Stimulated activated CD4-positive, alpha-beta T cell treated with anti-CD3 and anti-CD28 coated beads, Interleukin-2, amount 100 ng/mL, for 4 hours (primary cell): ENCODE measurements at places on chromosomes 6 and 20.

- DNase-seq, result no peak
These were observed 4.5 kb upstream of the GPSM3 start for GRCh38 chr6:32196682-32197616.

DNA sequence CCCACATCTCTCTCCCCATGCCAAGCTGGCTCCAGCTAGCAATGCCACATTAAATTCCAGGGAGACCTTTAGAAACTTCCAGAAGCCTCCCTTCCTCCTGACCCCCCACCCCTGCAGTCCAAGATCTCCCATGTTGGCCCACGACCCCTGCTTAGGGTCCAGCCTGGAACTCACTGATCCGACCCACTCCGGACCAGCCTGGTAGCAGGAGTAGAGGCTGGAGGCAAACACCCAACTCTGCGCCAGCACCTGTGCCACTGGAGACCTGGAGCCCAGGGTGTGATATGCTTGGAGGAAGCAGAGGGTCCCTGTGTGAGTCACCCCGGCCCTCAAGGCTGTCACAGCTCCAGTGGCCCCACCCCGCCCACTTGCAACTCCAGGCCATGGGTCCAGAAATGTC lies 3.3 kb upstream of the ULBP1 start:
- no peak for DNase-seq

DNA sequence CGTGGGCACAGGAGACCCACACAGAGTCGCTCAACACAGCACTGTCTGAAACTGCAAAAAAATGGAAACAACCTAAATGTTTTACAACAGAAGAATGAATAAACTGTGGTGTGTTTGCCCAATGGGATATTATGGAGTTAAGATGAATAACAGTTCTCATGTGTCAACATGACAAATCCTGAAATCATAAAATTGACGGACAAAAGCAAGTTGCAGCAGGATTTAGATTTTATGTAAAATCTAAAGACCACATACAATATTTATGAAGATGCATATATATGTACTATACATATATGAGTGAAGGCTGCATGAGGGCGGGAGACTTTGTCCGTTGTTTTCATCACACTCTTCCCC lies 79.7 kb downstream of the GRM4 start:
- DNase-seq, result no peak

GRCh38 chr6:101001607-101002006 lies 120.5 kb upstream of the ASCC3 start:
- DNase-seq, result no peak
